ENCODE measurements at places on chromosomes 2 and 18.

GRCh38 chr18:58257461-58257860, 213.4 kb downstream of the NEDD4L start:
- no peak for DNase-seq

- no peak for DNase-seq
These were observed 655.5 kb downstream of the DCDC2C start for GRCh38 chr2:4358837-4359236.

DNA sequence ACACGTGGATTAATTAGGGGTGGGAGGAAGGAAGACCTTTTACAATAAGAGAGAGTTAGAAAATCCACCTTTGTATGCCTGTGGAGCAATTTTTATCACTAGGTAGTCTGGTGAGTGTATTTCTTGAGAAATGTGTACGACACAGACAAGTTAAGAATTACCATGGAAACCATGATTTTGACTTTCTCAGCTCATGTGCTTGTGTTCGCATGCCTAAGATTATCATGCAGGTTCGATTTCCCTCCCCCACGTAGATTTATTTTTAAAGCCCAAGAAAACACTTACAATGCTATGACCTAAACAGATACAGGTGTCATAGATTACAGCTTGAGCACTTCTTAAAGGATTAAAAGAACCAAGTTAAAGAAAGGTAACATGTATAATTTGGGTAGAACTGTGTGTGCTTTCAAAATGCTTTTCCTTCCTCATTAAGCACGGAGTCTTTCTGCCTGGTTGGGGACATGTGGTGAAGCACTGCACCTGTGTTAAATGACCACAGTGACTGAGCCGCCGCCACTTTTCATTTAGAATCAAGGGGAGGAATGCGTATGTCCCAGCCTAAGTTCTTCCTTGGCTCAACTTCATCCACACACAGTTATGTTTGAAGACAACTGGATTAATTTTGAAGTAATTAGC, 16.6 kb downstream of the SERTAD2 start:
- DNase-seq, result no peak

DNA sequence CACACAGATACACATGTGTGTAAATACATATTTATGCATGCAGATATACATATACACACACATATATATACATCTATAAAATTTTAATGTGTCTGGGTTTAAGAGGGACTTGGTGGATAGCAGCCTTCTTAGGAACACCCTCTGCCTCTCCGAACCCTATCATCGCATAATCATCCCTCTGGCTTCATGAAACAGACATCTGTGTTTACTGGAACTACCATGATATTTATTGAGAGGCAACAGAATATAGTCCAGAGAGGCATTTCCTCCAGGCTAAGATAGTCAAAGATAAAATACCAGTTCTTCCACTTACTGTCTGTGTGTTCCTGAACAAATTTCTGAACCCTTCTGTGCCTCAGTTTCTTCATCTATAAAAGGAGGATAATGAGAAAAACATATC, 239.0 kb upstream of the FANCL start:
- no peak for DNase-seq

Data from stimulated activated CD4-positive, alpha-beta T cell treated with anti-CD3 and anti-CD28 coated beads, Interleukin-12 subunit alpha, Interleukin-12 subunit beta, amount 100 ng/mL, for 24 hours (primary cell).